Urothelium cell line (cell line): ENCODE measurements at places on chromosomes 16 and 17.

GRCh38 chr17:6380915-6381438 is 53.9 kb downstream of the AIPL1 start:
- no peak for DNase-seq

GRCh38 chr17:42185621-42185930 is 324 bp upstream of the HCRT start:
- no peak for DNase-seq

DNA sequence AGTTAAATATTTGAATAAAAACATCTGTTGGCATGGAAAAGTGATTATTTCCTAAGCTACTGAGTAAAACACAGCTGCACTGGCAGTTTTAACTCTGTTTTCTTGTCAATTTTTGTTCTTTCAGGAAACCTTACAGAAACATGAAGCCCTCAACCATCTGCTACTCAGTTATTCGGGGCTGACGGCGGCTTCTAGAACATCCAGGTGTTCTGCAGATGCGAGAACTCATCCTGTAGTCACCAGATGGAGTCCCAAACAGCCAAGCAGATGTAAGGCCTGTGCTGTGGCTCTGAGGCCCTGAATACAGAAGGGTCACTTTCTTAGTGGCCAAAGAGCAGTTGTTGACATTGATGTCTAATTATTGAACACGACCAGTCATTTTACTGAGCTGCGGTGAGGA is 15.5 kb downstream of the ARSG start:
- DNase-seq = no peak

DNA sequence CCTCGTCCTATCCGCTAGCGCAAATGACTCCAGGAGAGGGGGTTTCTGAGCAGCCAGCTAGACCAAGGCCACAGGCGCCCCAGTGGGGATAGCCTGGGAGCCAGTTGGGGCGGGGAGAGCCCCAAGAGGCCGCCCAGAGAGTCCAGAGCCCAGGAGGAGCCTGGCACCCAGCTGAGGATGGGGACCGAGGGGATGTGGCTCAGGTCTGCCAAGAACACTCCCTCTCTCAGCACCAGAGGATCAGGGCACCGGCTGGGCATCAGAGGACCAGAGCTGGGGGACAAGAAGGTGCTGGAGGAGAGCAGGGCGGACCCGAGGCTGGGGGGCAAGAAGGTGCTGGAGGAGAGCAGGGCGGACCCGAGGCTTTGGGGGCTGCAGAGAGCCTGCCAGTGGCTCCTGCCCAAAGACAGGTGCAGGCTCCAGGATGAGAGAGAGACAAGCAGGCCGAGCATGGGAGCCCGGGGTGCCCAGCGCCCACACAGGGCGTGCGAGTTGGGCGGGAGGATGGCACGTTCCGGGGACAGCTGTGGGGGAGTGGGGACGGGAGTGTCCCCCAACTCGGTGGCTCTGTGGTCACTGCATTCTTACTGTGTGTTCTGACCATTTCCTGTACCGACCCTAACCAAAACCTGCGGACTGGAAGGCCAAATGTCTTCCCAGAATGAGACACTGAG is 39.4 kb downstream of the TIMM22 start:
- no peak for DNase-seq

DNA sequence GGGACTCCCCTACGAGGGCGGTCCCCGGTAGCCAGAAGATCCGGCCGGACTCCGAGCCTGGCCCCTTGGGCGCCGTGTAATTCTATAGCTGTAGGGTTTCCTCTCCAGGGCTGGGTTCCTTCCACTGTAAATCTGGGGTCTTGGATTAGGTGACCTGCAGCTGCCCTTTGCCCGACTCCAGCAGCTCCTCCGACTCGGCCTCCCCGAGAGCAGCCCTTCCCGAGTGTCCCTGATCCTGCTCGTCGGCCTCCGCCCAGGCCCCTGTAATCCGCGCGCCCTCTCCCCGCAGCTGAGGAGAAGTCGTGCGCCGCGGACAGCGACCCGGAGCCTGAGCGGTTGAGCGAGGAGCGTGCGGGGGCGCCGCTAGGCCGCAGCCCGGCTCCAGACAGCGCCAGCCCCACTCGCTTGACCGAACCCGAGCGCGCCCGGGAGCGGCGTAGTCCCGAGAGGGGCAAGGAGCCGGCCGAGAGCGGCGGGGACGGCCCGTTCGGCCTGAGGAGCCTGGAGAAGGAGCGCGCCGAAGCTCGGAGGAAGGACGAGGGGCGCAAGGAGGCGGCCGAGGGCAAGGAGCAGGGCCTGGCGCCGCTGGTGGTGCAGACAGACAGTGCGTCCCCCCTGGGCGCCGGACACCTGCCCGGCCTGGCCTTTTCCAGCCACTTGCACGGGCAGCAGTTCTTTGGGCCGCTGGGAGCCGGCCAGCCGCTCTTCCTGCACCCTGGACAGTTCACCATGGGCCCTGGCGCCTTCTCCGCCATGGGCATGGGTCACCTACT is 5.5 kb downstream of the TBX2 start:
- DNase-seq = no peak

DNA sequence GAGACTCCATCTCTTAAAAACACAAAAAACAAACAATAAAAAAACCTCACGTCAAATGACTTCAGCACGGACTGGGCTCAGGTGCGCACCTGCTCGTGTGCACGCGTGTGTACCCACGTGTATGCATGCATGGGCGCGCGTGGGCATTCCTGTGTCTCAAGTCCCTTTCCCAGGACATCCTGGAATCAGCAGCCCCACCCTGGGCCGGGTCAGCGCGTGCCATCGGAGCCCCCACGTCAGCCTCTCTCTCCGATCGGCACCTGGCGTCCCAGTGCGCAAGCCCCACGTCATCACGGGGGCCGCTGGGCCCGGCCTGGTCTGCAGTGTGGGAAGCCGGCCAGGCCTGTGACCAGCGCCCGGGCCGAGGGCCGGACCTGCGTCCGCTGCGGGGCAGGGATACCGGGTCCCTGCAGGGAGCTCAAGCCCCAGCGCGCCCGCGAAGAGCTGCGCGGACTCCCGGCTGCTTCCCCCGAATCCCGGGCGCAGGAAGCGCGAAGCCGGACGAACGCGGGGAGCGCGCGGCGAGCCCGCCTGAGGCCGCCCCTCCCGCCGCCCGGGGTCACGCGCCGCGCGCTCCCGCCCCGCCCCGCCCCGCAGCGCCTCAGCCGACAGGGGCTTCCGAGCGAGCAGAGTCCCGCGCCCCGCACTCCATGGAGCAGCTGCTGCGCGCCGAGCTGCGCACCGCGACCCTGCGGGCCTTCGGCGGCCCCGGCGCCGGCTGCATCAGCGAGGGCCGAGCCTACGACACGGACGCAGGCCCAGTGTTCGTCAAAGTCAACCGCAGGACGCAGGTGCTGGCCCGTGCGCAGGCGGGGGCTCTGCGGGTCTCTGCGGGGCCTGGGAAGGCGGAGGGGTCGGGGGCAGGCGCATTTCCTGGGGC is at the start of gene FN3K:
Gene FN3K (plus strand): TSS at position 629 of the 880 bp plus-strand sequence. CDS start 22 bp downstream, at position 651.
- DNase-seq = peak; percentile 48

DNA sequence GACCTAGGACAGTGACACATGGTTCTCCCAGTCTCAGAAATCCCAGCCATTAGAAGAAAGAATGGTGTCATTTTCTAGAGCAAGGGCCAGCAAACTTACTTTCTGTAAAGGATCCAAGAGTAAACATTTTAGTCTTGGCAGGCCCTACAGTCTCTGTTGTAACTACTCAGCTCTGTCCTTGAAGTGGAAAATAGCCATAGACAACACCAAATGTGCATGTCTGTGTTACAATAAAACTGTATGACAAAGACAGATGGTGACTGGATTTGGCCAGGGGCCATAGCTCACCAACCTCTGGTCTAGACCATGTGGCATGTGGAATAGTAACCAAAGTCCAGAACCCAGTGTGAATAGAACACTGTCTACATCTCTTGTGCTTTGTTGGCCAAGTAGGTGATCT is 286.5 kb downstream of the HS3ST4 start:
- no peak for DNase-seq

DNA sequence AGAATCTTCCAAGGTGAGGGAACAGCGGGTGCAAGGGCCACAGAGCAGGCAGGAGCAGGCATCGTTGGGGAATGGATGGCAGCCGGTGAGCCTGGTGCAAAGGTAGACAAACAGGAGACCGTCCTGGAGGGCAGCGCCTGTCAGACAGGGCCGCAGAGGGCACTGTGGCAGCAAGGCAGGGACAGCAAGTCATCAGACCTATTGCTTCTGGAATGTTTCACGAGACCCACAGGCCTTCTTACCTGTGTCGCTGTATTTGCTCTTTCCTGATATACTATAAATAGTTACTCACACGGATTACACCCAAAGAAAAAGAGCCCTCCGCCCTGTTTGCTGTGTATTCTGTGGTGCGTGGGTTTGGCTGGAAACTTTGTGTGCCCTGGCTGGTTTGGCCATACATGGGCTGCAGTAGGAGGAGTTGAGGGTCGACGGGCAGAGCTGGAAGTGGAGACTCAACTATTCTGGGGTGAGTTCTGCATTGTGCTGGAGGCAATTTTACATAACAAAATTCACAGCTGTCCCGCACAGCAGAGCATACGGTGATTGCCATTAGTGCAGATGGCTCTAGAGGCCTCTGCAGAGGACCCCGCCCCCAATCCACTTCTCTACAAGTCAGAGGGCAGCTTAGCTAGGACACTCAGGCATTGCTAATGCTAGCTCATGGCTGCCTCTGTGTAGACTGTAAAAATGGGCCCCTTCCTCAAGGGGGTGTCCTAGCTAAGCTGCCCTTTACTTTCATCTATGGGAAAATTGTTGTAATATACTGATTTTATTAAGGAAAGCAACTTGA is 18.6 kb upstream of the POLR3E start:
- no peak for DNase-seq

GRCh38 chr16:84617041-84617790 is 662 bp downstream of the COTL1 start:
- DNase-seq = peak; percentile 45

GRCh38 chr16:72162105-72162692 is 9.8 kb downstream of the PMFBP1 start:
- DNase-seq = no peak
